GM12864 (cell line): ENCODE measurements at places on chromosomes 4 and X.

DNA sequence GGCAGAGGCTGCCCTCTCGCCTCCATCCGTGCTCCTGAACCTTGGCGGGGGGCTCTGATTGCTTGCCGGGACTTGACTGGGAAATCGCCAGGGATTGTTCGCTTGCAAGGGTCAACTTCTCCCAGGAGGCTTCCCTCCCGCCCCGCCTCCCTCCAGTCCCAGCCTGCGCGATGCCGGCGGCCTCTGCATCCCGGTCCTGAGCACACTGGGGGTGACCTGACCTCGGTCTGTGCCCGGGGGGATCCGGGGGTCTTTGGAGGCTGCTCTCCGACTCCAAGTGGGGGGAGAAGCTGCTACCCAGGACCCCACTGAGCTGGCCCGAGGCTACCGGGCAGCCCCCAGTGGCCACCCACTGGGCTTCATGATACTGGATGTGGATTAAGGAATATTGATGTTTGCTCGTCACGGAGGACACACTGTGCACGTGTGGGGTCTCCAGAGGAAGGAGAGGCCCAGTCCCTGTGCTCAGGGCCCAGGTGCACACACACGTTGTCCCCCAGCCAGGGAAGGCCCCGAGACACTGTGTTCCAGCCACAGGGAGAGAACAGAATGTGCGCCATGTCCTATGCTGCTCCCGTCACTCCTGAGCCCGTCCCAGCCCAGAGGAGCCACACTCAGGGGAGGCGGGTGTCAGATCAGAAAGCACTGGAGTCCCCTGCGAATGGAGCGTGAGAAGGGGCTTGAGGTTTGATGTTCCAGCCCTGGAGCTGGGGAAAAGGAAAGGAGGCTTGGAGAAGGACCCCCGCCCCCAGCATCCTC, 55.9 kb upstream of the NKX1-1 start:
- DNase-seq, result no peak

DNA sequence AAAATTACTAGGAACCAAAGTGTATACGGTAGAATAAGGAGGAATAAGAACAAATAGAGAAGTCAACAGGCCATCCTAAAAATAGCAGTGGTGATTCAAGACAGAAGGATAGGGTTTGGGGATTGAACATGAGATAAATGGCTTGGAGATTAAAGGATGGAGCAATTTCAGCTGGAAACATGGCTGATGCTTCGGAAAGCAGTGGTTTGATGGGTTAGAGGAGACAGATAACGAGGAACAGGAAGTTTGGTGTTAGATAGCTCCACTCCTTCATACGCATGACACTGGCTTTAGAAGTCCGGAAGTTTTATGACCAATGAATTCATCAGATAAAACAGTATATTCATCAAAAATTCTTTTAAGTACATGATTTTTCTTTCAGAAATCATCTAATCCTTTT, 70.8 kb upstream of the GALNTL6 start:
- DNase-seq, result no peak

- DNase-seq, result no peak
Observed at GRCh38 chr4:53854991-53855568, 209.3 kb downstream of the CHIC2 start.

- DNase-seq, result no peak
Observed at GRCh38 chrX:95505721-95506120, 1178.9 kb upstream of the DIAPH2 start.

DNA sequence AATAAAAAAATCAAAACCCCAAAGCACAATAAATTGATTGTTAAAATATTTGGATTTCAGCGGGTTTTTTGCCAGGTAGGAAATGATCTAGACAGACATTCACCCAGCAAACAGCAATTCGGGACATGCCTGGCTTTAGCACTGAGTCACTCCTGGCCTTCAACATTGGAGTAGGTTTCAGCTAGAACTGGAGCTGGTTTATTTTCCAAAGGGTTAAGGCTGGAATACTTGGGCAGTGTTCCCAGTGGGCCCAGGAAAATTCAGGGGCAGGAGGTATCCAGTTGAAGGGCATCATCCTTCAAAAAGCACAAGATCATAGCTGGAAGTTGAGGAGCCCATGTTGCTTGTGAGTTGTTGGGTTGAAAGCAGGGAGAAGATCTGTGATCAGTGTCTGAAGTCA, 41.0 kb downstream of the TXLNG start:
- DNase-seq, result no peak

- no peak for DNase-seq
Observed at GRCh38 chrX:17542123-17542522, 167.1 kb downstream of the NHS start.

- DNase-seq, result no peak
Observed at GRCh38 chr4:94889946-94890345, 132.2 kb downstream of the BMPR1B start.

DNA sequence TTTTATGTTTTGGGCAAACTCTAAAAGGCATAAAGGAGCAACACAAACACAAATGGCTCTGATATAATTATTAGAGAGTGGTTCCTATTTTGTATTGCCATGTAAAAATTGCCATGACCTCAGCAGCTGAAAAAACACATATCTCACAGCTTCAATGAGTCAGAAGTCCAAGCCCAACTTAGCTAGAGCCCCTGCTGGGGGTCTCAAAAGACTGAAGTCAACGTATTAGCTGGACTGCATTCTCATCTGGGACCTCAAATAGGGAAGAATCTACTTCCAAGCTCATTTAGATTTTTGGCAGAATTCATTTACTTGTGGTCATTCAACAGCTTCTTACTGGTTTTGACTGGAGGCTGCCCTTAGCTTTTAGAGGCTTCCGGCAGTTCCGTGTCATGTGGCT, 47.4 kb downstream of the FREM3 start:
- no peak for DNase-seq

DNA sequence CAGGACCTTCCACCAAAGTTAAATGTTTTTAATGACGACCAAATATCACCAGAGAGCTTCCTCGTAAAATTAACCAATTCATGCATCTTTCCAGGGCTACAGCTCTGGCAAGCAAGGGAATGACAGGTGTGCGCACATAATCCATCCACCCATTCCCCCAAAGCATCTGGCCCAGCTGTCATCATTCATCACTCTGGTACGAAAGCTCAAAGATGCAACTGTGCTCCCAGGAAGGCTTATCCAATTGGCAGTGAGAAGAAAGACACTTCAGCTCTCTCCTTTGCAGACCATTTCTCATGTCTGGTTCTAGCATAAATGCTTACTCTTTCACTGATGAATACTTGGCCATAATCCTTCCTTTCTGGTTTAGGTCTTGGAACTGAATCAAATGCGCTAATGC, 139.2 kb downstream of the NSUN7 start:
- DNase-seq, result no peak

- DNase-seq, result no peak
Observed at GRCh38 chr4:82780752-82781231, 17.8 kb downstream of the SCD5 start.

DNA sequence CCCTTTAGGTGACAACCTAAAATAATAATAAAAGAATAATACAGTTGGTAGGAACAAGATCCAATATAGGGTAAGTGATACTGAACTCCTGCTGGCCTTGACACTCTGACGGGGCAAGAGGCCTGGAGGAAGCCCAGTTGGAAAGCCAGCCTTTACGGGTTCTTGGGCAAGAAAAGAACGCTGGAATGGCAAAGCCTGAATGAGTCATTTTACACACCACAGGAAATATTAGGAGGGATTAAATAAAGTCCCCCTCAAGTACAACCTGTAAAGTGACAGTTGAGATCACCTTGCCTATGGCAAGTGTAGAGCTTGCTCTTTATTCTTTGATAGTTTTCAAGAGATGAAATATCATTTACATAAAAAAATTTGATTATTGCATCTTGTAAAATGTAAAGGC, 244.5 kb upstream of the TLL1 start:
- DNase-seq, result no peak

- DNase-seq, result no peak
Observed at GRCh38 chrX:2500803-2501558, at the start of the genes DHRSX and ZBED1. Gene DHRSX (minus strand): TSS chrX:2500976. CDS start chrX:2500925, 51 bp downstream. Gene ZBED1 (minus strand): TSS chrX:2500976. CDS start chrX:2490719, 10,257 bp downstream.

DNA sequence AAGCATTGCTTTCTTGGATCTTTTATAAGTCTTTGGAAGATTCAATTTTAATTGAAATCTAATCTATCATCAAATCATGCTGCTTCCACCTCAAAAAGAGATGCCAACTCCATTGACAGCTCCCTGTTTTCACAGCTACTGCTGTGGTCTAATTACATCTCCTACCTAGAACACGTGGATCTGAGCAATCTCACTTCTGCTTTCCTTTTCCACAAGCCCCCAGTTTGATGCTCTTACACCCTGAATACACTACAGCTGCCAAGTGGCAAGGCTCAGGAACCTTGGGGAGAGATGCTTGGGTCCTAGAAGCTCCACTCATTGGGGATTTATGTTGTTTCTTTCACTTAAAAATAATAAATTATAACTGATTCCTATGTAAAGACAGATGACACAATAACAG, 172.0 kb downstream of the CFAP299 start:
- DNase-seq, result no peak

GRCh38 chr4:83285055-83285407, 433 bp upstream of the COQ2 start:
- no peak for DNase-seq

GRCh38 chr4:62260254-62260653, 1060.1 kb downstream of the ADGRL3 start:
- no peak for DNase-seq

GRCh38 chrX:119230850-119231249, 5.2 kb upstream of the PGRMC1 start:
- DNase-seq, result no peak

DNA sequence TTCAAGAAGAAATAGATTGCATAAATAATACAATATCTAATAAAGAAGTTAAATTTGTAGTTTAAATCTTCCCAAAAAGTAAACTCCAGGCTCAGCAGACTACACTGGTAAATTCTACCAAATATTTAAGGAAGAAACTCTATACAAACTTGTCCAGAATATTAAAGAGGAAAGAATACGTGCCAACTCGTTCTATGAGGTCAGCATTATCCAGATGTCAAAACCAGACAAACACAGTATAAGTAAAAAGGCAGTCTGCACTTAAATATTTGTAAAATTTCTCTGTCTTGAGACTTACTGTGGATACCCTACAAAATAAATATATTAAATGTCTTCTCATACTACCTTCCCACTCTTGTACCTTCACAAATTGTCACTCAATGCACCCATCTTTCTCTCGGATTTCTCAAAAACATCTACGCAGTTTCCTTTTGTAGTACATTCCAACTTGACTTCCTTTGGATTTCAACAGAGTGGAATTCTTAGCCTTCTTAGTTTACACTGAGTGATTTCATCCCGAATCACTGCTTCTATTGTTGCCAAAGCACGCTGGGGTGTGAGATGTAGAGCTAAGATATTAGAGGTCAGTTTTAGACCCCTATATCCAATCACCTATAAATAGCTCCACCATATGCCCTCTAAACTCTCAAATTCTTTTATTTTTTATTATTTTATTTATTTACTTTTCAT, 71.6 kb upstream of the MAB21L2 start:
- DNase-seq, result no peak

GRCh38 chr4:10173754-10174749, 57.5 kb upstream of the WDR1 start:
- DNase-seq, result no peak

GRCh38 chr4:4666693-4667621, 125.1 kb upstream of the STX18 start:
- DNase-seq, result no peak

DNA sequence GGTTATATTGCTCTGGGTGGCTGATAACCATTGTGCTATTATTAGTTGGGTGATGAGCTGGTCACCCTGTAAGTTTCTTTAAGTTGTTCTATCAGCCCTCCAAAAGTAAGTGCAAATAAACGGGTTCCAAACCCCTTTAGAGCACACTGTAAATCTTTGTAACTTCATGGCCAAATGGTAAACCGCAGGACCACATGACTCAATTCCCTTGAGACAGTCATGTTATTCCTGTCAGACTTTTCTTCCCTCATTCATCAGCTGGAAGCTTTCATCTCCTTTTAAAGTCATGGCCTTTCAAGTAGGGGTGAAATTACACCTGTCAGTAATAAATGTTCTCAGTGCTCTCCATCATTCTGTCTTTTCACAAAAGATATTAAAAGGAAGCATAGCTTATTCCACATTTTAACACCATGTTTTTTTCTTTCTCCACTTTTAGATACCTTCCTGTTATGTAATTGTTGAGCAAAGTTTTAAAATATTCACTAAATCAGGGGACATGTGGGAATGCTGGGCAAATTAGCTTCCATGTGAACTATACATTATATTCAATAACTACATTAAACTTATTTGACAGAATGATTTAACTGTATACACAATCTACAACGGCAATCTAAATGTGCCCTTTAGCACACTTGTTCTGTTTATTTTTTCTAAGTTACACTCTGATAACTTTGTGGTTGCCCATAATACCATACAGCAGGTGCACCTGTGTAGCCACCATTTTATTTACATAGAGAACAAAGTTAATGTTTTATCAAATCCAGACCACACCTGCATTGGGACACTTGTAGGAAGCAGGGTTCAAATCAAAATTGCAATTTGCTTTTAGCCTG, 275.5 kb downstream of the CFAP299 start:
- DNase-seq, result peak; percentile 16

- DNase-seq, result no peak
Observed at GRCh38 chrX:39990388-39990787, 107.4 kb downstream of the BCOR start.

- peak; percentile 18 for DNase-seq
Observed at GRCh38 chr4:67700116-67700737, 728 bp downstream of the UBA6 start.

GRCh38 chr4:121554382-121554781, 142.4 kb downstream of the ANXA5 start:
- no peak for DNase-seq

DNA sequence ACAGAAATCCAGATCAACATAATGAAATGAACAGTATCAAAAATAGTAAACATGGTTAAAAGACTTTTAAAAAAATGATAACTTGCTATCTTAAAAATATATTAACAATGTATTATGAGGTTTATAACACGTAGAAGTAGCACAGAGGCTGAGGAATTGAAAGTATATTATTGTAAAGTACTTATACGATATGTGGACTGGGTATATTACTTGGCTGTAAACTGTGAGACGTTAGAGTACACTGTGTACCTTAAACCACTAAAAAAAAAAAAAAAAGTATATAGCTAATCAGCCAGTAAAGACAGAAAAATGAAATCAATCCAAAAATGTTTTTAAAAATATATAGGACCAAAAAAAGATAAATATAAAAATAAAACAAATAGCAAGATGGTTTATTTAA, 120.6 kb downstream of the TET2 start:
- DNase-seq, result no peak

GRCh38 chrX:30151964-30152363, 63.4 kb upstream of the MAGEB2 start:
- DNase-seq, result no peak

DNA sequence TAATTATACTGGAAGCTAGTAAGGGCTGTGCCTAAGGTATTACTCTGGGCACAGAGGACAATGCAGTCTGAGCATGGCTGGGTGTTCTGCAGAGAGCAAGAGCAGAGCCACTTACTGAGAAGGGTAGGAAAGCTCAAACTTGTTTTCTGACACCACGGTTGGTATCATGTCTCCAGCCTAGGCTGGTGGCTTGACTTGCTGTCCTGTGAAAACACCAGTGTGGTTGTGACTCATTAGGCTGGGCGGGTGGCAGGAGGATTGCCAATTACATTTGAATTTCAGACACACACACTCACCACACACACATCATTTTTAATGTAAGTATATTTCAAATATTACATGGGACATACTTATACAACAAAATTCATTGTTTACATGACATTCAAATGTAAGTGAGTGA, 19.7 kb upstream of the MTM1 start:
- no peak for DNase-seq

GRCh38 chrX:13685126-13685763, 3.7 kb upstream of the RAB9A start:
- no peak for DNase-seq
